ENCODE measurements at places on chromosomes 5 and 9. TPM values are rescaled to one million over a fixed set of nuclear protein-coding genes. Genes with fewer than 3 reads are reported as not detected.
A peak's percentile ranks its signal among the peaks of the same experiment; 100 is the strongest.

Gene PCDHA1
- total RNA-seq = not detected

- H3K36me3 ChIP-seq = no peaks in the 10 kb centered on the region
- H3K27me3 ChIP-seq = peaks cover 5% of the 10 kb centered on the region
- no peak overlapping the region for H3K27ac ChIP-seq
- no peaks in the 10 kb centered on the region for H3K4me1 ChIP-seq
- H3K4me3 ChIP-seq = no peak overlapping the region
- no peak for DNase-seq
Observed at GRCh38 chr5:123223921-123224320, 134.9 kb downstream of the PRDM6 start.

Gene SLC34A1
- total RNA-seq = not detected

DNA sequence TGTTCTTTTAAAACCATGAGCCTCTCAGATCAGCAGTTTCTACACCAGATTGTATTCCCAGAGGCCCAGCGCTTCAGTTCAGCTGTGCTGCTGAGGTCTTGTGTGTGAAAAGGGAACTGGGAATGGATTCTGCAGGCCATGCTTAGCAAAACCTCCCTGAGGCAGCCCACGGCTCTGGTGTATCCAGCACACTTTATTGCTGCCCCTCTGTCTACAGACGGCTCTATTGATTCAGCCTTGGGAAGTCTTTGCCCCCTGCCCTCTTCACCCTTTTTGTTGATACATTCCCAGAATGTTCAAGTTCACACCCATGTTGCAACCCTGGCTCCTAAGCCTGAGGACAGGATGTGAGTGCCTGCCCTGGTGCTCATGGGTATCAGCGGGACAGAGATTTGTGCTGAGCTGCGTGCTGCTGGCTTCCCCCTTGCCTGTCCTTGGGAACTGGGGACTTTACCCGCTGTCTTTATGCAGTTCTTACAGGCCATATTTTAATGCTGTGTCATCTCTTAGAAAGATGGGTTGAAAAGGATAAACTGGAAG is 37.3 kb downstream of the ARHGAP26 start:
- no peak overlapping the region for H3K27ac ChIP-seq
- no peaks in the 10 kb centered on the region for H3K27me3 ChIP-seq
- no peak for DNase-seq
- peaks cover 20% of the 10 kb centered on the region for H3K4me1 ChIP-seq

Gene SOHLH1
- not detected for total RNA-seq

- H3K27me3 ChIP-seq = no peaks in the 10 kb centered on the region
- H3K27ac ChIP-seq = no peak overlapping the region
- DNase-seq = no peak
- H3K36me3 ChIP-seq = no peaks in the 10 kb centered on the region
- no peaks in the 10 kb centered on the region for H3K4me1 ChIP-seq
Observed at GRCh38 chr5:65366655-65367054, 115.1 kb downstream of the ADAMTS6 start.

GRCh38 chr5:116573702-116574366 is 789 bp downstream of the SEMA6A start:
- H3K27me3 ChIP-seq = peaks cover 79% of the 10 kb centered on the region
- DNase-seq = no peak
- peak overlapping the region; percentile 76 for H3K4me3 ChIP-seq
- H3K4me1 ChIP-seq = peaks cover 24% of the 10 kb centered on the region
- no peak overlapping the region for H3K27ac ChIP-seq
- no peaks in the 10 kb centered on the region for H3K36me3 ChIP-seq

Gene TAF1L
- 0.02 TPM for total RNA-seq

DNA sequence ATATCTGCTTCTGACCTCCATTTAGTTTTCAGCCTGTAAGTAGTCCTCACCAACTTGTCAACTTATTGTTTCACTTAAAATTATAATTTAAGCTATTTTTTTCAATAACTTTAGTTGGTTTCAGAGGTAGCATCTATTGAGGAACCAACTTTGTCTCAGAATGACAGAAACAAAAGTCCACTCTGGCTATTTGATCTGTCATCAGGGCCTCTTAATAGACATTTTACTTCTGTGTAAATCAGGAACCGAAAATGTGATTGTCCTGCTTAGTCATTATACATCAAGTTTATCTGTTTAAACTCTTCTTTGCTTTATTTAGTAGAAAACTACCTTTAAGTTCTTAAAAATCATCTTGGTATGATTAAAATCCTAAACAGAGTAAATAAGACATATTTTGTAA is 820.8 kb upstream of the EDIL3 start:
- no peak overlapping the region for H3K27ac ChIP-seq
- no peaks in the 10 kb centered on the region for H3K4me1 ChIP-seq
- H3K27me3 ChIP-seq = no peaks in the 10 kb centered on the region
- no peaks in the 10 kb centered on the region for H3K36me3 ChIP-seq

DNA sequence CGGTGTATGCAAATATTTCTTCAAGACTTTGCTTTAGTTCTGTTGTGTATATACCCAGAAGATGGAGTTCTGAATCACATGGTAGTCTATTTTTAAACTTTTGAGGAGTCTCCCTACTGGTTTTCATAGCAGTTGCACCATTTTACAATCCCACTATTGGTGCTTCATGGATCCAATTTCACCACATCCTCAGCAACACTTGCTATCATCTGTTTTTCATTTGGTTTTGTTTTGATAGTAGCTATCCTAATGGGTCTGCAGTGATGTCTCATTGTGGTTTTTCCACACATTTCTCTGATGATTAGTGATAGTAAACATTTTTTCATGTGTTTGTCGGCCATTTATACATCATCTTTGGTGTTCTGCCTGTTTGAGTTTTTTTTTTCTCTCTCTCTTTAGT is 1339.3 kb downstream of the EFNA5 start:
- H3K4me1 ChIP-seq = no peaks in the 10 kb centered on the region
- no peaks in the 10 kb centered on the region for H3K36me3 ChIP-seq
- no peaks in the 10 kb centered on the region for H3K27me3 ChIP-seq
- no peak overlapping the region for H3K27ac ChIP-seq

DNA sequence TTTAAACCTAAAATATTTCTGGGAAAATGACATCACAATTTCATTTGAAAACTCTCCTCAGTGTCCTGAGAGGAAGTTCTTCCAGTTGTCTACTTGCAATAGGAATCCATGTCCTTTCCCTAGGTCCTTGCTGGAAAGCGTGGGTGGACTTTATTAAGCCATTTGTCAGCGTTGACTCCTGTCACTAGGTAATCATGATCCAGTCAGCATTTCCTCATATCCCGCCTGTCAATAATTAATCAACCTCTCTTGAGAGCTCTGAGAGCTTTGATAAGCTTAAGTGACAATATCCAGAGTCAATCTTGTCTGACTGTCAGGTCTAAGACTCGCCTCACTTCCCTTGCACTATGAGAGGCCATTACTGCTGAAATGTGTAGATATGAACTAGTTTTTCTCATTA is 107.2 kb upstream of the SLIT3 start:
- H3K4me1 ChIP-seq = no peaks in the 10 kb centered on the region
- no peak overlapping the region for H3K27ac ChIP-seq
- no peak overlapping the region for H3K4me3 ChIP-seq

Gene LCN15
- total RNA-seq = not detected

GRCh38 chr9:78502566-78502965 is 205.6 kb downstream of the PSAT1 start:
- H3K27ac ChIP-seq = no peak overlapping the region
- H3K36me3 ChIP-seq = no peaks in the 10 kb centered on the region
- H3K4me1 ChIP-seq = no peaks in the 10 kb centered on the region
- H3K4me3 ChIP-seq = no peak overlapping the region

DNA sequence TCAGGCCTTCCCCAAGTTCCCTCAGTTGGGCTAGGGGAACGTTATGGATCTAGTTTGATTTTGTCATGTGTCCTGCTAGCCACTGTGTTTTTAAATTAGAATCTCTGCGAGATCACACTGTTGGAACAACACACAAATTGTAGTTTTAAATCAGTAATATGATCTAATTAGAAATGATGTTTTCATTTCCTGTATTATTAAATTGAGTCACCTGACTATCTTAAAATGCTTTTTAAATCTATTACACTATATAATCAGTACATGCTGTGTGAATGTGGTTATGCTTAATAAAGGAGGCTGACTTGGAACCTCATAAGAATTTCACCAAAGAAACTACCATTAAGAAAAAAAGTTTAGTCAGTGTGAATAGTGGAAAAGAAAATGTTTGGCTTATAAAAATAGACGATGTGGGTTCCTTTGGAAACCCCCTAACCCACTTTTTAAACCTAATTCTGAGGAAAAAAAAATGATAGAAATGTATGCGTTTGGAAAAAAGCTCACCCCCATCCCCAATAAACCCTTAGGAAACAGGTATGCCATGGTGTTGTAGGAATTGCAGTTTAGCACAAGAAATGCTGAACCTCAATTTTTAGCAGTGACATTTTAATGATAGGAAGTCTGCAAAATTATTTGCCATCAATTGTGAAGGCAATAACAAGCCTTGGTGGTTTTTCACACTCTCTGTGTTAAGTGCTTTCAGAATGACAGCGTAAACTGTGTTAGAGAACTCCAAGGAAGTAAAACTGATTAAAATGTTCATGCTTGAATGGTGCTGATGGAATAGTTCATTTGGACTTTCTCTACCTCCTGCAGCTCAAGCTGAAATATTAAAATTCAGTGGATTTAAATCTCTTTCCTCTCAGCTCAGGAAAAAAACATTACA is 59.0 kb downstream of the TLE4 start:
- no peaks in the 10 kb centered on the region for H3K27me3 ChIP-seq
- H3K4me1 ChIP-seq = peaks cover 48% of the 10 kb centered on the region
- no peak for DNase-seq
- H3K4me3 ChIP-seq = peak overlapping the region; percentile 17
- H3K36me3 ChIP-seq = peaks cover 6% of the 10 kb centered on the region

DNA sequence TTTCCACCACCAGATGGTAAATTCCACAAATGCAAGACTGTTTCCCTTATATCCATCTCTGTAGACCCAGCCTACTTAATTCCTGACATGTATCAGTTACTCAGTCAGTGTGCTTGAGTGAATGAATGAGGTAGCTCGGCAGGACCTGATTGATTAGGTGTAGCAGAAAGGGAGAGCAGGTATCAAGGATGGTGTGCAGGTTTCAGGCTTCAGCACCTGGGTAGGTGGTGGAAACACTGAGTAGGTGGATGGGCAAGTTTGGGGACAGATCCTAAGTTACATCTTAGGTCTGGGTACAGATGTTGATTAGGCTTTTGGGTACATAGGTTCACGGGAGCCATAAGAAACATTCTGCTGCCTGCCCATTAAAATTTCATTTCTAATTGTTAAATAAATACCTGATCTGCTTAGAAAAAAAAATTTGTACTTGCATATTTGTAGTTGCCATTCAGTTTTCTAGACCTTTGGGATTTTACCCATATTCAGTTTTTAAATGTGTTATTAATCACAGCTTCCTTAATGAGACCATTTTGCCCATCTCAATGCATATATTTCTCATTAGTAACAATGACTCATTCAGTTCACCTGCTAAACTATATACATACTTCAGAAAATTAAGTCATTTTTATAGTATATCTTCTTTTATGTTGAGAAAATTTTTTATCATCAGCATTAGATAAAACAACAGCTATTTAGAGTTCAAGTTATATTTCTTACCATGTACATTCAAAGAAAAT is 111.8 kb downstream of the INIP start:
- no peaks in the 10 kb centered on the region for H3K27me3 ChIP-seq
- H3K27ac ChIP-seq = no peak overlapping the region
- peak; percentile 8 for DNase-seq
- no peak overlapping the region for H3K4me3 ChIP-seq

DNA sequence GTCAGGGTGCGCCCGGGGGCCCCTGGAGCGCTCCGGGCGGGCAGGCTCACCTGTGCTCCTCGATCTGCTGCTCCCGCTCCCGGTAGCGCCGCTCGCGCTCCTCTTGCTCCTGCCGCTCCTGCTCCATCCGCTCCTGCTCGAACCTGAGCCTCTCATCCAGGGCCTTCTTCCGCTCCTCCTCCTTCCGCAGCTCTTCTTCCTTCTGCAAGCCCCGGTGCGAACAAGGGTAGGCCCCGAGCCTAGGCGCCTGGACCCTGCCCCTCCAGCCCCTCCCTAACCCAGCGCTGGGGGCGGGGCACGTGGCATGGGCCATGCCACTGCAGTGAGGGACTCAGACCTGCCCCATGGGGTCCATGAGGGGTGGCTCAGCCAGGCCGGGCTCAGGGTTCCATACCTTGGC is 6.6 kb downstream of the DBN1 start:
- no peak for DNase-seq
- peaks cover 17% of the 10 kb centered on the region for H3K4me1 ChIP-seq
- H3K36me3 ChIP-seq = peaks cover 2% of the 10 kb centered on the region
- no peak overlapping the region for H3K27ac ChIP-seq
- H3K27me3 ChIP-seq = no peaks in the 10 kb centered on the region
- H3K4me3 ChIP-seq = no peak overlapping the region

Measured in activated naive CD4-positive, alpha-beta T cell treated with anti-CD3 and anti-CD28 coated beads for 36 hours (primary cell).